Cortex of kidney (tissue), 1 donor: ENCODE measurements at places on chromosomes 7 and 10.

DNA sequence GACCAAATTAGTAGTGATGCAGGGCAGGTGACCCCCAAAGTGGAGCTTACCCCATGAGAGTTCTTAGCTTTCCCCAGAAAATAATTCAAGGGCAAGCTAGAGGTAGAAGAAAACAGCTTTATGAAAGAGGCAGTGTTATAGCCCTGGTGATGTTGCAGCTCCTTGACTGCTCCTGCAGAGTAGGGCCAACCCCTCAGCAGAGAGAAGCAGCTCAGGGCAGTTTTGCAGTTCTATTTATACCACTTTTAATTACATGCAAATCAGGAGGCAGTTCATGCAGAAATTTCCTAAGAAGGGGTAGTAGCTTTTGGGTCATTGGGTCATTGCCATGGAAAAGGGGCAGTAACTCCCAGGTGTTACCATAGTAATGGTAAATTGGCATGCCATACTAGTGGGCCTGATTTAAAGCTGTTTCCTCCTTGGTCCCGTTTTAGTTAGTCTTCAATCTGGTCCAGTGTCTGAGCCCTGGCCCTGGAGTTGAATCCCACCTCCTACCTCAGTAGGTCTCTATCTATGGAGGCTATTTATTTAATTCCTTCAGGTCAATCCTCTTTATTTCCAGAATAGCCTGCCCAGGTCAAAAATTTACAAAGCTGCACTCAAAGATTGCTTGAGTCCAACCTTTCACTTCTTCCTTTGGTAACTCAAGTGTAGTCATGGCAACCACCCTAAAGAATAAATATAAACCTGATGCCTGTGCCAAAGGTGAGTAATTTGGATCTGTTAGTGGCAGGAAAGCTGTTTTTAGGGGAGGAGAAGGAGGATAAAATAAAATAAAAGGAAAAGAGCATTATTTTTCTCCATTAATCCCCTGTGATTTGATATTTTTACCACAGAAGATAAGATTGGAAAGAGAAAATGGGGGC is 29.5 kb downstream of the PLXDC2 start:
- DNase-seq = no peak

GRCh38 chr7:127943541-127944521 is 87.4 kb downstream of the LRRC4 start:
- DNase-seq = no peak

GRCh38 chr7:158536871-158537515 is 50.6 kb downstream of the PTPRN2 start:
- no peak for DNase-seq

DNA sequence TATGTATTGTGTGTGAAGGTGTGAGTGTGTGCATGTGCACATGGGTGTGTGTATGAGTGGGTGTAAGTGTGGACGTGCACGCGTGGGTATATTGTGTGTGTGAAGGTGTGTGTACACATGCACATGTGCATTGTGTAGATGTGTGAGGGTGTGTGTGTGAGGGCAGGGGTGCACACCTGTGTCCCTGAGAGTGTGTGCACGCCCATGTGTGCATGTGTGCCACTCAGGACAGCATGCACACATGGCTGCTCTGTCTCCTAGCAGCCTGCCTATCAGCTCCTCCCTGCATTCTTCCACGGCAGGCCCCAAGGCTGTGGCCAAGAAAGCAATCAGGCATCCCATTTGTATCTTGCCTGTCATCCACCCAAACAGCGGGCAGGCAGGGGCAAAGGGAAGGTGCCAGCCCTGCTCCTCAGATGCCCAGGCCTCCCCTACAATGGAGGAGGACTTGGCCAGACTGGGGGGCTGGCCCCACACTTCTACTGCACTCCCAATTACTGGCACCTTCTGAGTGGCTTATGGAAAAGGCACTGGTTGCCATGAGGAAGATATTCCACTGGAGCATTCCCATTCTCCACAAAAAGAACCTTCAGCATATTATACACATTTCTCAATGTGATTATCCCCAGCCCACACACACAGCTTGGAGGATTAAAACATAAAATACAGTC is 380.4 kb upstream of the ZMIZ1 start:
- DNase-seq = no peak

- no peak for DNase-seq
Observed at GRCh38 chr10:109418795-109419194, 504.5 kb downstream of the XPNPEP1 start.

DNA sequence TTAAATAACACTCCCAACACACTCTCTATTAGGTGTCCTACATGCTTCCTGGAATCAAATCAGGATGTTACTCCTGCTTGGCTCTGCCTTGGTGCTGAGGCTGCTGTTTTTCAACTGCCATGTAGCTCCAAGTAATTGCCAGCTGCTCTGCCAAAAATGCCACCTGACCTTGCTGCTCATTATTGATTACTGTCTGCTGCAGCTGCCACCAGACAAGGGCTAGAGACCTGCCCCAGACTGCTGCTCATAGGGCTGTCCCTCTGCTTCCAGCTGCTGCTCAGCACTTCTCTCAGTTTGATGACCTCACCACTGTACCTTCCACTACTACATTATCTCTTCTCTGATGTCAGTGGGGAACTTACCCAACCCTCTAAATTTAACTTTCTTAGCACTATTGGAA is 102.5 kb downstream of the PCLO start:
- no peak for DNase-seq

DNA sequence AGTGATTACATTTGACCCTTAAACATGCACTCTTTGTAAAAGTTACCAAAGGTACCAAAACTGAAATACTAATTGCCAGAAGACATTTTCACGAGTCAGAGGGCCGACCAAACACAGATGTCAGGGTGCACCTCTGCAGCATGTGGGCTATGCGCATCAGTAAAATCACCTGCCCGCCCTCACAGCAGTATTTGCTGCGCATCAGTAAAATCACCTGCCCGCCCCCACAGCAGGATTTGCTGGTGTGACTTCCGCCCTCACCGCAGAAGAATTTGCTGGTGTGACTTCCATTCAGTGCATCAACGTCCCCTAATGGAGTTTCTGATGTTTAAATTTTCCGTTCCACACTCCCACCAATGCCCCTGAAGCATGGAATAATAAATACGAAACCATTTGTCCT is 202.9 kb downstream of the PTPRN2 start:
- no peak for DNase-seq

DNA sequence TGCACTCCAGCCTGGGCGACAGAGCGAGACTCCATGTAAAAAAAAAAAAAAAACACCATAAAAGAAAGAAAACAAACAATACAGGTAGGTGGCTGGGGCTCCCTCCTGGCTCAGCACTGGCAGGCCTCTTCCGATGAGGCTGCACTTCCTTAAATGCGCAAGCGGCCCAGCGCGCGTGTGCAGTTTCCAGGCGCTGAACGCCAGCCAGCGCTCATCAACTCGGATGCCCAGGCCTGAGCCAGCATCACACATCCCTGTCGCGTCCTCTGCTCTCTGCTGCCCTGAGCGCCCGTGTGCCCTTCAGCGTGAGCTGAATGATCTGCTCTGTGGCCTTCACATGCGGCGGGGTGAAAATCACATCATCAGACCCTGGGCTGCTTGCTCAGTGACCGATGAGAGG is 31.8 kb downstream of the NUDT1 start:
- DNase-seq = no peak

DNA sequence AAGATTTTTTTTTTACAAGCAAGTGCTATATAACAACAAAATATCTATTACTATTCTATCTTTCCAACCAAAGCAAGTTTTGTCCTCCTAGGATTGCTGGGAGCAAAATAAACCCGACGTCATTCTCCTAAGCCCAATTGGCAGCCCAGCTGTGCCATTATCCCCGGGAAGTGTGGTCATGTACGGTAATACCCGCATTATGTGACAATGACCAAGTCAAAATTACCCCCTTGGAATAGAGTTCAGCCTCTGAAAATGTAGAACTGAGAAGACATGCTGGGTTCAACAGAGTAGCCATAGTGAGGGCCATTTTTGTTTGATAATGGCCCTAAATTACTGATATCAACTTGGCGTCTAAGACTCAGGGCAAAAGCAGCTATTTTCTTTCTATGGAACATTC is 215.5 kb downstream of the LRRTM3 start:
- no peak for DNase-seq

GRCh38 chr7:132450696-132451095 is 125.6 kb downstream of the PLXNA4 start:
- no peak for DNase-seq

DNA sequence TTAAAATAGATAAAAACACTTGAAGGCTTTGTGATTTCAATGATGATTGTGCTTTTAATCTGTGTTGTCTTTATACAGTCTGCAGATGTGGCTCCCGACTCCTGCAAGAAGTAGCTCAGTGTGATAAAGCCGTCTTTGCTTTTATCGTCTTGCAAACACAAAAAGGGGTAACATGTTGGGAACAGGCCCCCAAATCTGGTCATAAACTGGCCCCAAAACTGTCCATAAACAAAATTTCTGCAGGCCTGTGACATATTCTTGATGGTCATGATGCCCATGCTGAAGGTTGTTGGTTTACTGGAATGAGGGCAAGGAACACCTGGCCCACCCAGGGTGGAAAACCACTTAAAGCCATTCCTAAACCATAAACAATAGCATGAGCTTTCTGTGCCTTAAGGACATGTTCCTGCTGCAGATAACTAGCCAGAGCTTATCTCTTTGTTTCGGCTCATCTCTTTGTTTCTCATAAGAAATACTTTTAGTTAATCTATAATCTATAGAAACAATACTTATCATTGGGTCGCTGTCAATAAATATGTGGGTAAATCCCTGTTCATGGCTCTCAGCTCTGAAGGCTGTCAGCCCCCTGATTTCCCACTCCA is 14.8 kb upstream of the ZNF485 start:
- no peak for DNase-seq

- no peak for DNase-seq
Observed at GRCh38 chr10:70779511-70780369, 5.4 kb downstream of the TBATA start.

DNA sequence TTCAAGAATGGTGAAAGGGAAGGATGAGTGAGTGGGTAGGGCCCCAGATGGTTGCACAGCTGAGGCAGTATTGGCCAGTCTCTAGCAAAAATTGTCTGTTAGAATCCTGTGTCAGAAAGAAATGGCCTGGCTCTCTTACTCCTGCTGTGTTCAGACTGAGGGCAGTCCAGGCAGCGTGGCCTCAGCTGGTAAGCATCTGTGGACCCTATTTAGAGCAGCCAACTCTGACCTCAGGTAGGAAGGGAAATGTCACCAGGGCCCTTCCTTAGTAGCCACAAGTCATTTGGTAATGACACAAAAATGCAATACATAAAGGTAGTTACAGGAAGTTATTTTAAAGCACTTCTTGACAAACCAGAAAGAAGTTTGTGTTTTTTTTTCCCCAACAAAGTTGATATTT is 1194.7 kb downstream of the CNTNAP2 start:
- DNase-seq = no peak

- DNase-seq = no peak
Observed at GRCh38 chr10:115747811-115748210, 525.2 kb downstream of the GFRA1 start.

DNA sequence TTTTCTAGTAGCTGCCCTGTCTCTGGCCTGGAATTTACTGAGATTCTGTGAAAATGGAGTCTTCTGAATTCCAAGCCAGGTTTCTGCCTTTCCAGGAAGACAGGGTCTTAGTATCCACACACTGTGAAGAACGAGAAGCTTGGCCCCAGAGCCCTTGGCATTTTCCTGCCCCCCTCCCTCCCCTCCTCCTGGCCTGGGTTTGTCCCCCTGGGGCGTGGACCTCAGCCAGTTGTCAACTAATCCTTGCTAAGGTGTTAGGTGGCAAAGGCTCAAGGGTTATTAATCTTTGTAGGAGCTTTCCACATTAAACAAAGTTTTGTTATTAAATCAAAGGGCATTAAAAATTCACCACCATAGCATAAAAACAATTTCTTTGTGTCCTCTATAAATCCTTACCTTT is 329.5 kb downstream of the RNLS start:
- no peak for DNase-seq

DNA sequence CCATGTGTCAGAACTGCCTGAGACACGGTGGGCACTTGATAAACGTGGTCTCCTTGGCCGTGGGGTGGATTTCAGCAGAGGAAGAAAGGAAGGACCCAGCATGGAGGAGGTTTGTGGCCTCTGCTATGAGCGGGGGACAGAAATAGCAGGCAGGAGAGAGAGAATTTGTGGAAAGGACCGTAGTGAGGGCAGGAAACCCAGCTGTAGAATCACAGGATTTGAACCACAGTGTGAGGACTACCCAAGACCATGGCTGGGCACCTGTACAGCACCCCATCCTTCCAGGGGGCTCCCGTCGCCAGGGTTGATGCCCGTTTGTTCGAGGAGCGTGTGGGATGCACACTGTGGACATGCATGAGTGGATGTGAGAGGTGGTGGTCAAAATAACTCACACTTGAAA is 183.4 kb downstream of the PTPN20 start:
- no peak for DNase-seq

GRCh38 chr10:96638120-96638519 is 51.3 kb upstream of the TM9SF3 start:
- no peak for DNase-seq

DNA sequence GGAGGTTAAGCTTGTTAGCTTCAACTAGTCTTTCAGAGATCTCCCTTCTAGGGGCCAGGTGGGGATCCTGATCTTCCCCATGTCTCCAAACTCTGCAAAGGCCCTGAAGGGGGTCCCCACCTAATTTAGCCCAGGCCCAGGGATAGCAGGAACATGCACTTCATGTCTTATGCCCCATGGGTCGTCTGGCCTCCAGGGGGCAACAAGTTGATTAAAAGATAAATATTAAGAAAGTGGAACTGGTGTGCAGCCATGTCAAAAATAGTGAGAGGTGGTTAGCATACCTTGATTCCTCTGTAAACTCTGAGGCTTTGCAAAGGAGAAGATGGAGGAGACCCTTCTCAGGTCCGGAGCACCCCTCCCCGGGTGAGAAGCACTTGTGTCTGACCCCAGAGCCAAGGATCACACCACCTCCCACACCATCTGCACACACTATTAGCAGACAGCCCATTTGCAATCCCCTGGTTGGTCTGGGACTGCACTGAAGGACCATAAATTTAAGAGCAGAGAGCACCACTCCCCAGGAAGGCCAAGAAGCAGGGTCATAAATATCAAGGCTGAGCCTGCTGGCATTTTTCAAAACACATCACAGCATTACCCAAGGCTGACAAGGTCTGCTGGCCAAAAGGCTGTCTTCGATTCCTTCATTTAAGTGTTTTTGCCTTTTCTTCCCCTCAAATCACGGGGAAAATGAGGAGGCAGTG is 44.2 kb upstream of the LRRC18 start:
- no peak for DNase-seq

GRCh38 chr7:82114237-82114636 is 329.3 kb downstream of the CACNA2D1 start:
- DNase-seq = no peak

- no peak for DNase-seq
Observed at GRCh38 chr10:110918269-110918642, 724 bp downstream of the BBIP1 start.
